Activated T-cell treated with anti-CD3 and anti-CD28 coated beads, Interleukin-2, amount 50 U/mL, for 4 hours (primary cell): ENCODE measurements at places on chromosomes 4 and X.

GRCh38 chrX:64195862-64196261 is 9.6 kb downstream of the AMER1 start:
- no peak for DNase-seq

DNA sequence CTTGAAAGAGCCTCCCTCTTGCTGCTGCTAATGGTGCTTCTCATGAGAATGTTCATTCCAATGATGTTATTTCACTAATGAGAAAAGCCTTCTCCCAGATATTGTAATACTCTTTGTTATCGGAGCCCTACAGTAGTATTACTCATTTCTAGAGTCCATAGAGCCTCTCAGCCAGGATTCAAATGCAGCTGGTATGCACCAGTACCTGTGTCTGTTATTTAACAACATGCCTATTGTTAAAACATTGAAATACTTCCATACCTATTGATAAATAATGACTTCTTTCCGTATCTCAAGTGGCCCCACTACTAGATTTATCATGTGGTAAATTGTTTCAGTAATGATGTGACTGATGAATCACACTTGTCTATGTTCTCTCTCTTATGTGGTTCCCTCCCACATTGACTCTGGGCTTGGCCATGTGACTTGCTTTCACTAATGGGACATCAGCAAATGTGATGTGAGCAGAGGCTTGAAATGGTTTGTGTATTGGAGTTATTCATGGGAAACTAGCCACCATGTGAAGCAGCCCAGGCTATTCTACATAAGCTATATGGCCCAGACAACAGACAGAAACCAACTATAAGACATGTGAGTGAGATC is 207.6 kb downstream of the THOC2 start:
- no peak for DNase-seq

GRCh38 chr4:59024257-59024656 is 1914.1 kb upstream of the IGFBP7 start:
- no peak for DNase-seq

DNA sequence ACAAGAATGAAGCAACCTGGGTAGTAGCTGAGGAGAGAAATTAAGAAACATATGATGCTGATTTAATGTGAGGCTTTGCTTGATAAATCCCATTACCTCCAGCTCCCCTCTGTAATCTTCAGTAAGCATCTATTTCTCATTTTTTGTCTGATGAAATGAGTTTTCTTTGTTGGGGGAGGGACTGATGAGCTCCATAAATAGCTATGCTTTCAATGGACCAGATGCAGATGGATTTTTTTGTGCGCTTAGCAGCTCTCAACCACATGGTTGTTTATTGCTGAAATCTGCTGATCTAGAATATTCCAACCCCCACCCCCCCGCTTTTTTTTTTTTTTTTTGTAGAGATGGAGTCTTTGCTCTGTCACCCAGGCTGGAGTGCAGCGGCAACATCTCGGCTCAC is 1082.0 kb downstream of the RAPGEF2 start:
- DNase-seq: no peak
